ENCODE measurements at places on chromosomes 13 and 19.

- DNase-seq, result peak; percentile 5
These were observed 360.5 kb downstream of the KCNRG start for GRCh38 chr13:50375792-50376191.

DNA sequence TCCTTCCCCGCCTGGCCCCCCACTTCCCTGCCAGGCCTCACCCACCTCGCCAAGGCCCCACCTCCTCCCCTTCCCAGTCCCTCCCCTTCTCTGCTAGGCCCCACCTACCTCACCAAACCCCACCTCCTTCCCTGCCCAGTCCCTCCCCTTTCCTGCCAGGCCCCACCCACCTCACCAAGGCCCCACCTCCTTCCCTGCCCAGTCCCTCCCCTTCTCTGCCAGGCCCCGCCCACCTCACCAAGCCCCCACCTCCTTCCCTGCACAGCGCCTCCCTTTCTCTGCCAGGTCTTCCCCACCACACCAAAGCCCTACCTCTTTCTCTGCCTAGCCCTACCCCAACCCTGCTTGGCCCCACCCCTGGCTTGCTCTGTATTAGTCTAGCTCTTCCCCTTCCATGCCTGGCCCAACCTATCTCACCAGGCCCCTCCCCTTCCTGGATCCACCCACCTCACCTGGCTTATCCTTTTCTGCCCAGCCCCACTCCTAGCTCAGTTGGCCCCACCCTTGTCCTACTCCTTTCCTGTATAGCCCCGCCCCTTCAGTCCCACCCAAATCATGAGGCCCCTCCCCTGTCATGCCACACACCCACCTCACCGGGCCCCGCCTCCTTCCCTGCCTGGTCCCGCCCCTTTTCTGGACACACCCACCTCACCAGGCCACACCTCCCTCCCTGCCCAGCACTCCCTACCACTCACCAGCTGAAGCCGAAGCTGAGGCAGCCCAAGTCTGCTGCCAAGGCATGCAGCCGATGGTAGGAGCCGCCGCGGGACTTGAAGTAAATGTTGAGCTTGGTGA, 16.2 kb downstream of the CERS1 start:
- DNase-seq, result peak; percentile 77

DNA sequence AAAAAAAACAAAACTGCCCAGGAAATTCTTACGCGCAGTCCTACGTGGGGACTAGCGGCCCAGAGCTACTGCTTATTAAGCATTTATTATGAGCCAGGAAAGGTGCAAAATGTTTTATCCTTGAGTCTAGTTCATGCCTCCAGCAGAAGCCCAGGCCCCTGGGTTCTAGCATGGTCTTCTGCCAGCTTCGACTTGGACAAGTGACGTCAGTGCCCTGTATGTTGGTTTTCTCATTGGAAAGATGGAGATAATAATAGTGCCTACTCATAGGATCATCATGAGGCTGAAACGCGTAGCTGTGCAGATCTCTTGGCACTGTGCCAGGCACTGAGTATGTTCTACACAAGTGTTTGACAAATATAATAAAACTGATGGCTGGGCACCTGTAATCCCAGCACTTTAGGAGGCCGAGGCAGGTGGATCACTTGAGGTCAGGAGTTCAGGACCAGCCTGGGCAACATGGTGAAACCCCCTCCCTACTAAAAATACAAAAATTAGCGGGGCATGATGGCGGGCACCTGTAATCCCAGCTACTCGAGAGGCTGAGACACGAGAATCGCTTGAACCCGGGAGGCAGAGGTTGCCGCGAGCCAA, 12.4 kb upstream of the SULT2B1 start:
- peak; percentile 52 for DNase-seq

GRCh38 chr13:107742544-107742943, 472.8 kb downstream of the LIG4 start:
- no peak for DNase-seq

DNA sequence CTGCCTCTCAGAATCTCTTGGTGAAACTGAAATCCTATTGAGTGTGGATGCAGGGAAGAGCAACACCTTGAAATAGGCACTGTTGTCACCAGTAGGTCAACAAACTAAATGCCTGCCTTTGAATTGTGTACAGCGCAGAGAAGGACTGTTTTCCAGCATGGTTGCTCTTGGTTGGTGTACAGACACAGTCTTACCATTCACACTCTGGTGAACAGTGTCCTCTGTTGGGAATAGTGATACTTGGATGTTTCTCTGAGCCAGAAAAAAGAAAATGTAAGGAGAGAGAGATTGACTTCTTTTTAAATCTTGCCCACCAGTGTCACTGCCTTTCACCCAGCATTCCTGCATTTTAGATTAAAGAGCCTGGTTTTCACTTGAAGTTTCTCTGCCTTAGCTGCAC, 179.7 kb downstream of the STK24 start:
- no peak for DNase-seq

- DNase-seq, result no peak
These were observed 25.3 kb upstream of the ZNF14 start for GRCh38 chr19:19758164-19758563.

DNA sequence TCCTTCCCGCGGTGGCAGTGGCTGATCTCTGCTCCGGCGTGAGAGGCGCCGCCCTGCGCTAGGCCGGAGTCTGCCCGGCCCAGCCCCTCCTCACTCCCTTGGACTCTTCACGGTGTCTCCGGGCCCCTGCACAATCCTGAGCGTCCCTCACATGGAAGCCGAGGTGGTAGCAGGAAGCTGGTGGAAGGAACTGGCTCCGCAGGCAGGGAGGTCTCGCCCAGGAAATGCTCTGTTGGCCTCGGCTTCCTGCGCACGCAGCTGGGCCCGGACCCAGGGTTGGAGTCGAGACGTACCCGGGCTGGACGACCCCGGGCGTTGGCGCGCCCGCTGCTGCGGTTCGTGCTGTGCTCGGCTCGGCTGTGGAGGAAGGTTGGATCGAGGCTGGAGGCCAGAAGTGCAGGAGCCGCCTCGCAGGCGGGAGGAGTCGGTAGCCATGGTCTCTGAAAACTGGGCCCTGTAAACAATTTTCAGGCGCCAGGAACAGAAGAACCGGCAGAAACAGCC, 46.3 kb downstream of the ZNF724 start:
- DNase-seq, result no peak

DNA sequence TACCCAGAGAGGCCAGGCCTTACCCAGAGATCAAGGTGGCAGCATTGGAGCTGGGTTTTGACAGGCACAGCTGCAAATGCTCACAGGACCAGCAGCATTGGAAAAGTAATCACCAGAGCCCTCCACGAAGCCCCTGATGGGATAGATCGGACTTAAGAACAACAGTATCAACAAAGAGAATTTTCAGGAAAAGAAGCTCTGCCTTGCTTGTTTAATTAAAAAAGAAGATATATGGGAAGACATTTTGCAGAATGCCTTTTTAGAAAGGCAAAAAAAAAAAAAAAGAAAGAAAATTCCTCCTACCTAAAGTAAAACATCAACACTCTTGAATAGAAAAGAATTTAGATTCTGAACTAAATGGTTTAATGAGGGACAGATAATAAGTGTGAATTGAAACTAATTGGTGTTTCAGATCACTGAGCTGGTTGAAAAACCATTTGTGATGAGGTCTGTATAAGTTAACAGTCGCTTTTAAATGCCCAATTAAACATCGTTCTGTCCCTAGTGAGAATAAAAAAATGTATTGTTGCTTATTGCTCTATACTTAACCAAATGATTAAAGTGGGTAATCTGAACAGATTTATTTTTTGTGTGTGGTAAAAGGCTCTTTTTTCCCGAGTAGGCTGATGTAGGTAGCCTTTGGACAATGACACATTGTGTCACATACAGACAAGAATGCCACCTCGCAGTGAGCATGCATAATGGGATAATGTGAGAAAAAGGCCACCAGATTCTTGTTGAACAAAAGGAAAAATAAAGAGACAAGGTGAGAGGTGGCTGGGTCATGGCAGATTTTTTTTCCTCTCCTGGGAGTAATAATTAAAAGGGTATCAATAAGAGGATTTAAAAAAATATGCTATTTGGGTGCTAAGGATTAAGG, 93.0 kb upstream of the ARGLU1 start:
- no peak for DNase-seq

GRCh38 chr13:33763021-33763420, 54.9 kb upstream of the RFC3 start:
- DNase-seq, result no peak

- peak; percentile 13 for DNase-seq
These were observed 5.0 kb downstream of the ZSCAN5A start for GRCh38 chr19:56309511-56310185.

DNA sequence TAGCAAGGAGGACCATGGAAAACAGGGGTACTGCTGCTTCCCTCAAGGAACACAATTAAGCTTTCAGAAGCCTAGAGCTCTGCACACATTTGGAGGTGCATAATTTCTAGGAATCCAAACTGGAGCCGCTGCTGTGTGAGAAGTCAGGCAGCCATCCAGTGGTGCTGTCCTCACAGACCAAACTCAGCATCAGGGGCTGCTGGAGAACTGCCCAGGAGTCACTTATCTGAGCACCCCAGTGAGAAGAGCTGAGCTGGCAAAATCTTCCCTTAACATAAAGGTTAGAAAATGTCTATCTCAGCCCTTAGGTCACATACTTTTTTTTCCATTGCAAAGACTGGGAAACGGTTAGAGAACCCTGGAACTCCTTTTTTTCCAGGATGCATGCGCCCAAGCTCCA, 72.8 kb downstream of the ATP7B start:
- no peak for DNase-seq

GRCh38 chr13:71801781-71802180, 65.2 kb downstream of the DACH1 start:
- no peak for DNase-seq

GRCh38 chr13:114071410-114071809, 61.0 kb downstream of the RASA3 start:
- DNase-seq, result no peak

DNA sequence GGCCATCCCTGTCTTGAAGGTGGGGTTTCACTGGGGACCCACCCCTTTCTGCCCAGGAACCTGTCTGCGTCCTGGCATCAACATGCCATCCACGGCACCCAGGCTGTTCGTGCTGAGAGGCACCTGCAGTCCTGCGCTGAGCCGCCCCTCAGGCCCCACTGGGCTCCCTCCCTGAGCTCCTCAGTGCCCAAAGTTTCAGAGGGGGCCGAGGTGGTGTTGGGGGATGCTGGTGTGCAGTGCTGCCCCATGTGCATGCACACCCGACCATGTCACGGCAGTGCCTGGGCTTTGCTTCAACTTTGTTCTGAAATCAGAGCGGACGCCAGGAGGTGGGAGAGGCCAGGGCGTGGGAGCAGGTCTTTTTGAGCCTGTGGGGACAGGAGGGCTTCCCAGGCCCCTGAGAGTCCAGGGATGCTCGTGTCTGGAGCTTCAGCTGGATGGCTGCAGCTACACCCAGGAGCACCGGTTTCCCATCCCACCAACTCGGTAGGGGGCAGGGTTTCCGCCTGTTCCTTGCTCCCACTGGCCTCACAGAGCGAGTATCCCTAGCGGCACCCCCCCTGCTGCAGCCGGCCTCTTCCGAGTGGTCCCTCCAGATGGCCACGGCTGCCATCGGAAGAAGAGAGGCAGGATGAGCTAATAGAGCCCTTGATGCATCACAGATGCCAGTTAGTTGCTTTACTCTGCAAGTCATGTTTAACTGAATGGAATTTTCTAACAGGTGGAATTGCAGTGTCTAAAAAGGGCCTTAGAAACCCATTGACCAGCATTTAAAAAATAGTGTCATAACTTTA, 44.0 kb downstream of the WDFY2 start:
- DNase-seq, result no peak

- DNase-seq, result no peak
These were observed 44.9 kb upstream of the F7 start for GRCh38 chr13:113060557-113061270.

- no peak for DNase-seq
These were observed 5.3 kb upstream of the GPR183 start for GRCh38 chr13:99312493-99312883.

- DNase-seq, result no peak
These were observed 102.0 kb downstream of the FOXO1 start for GRCh38 chr13:40564342-40565001.

- DNase-seq, result no peak
These were observed 577.9 kb downstream of the LMO7 start for GRCh38 chr13:76214001-76214400.

DNA sequence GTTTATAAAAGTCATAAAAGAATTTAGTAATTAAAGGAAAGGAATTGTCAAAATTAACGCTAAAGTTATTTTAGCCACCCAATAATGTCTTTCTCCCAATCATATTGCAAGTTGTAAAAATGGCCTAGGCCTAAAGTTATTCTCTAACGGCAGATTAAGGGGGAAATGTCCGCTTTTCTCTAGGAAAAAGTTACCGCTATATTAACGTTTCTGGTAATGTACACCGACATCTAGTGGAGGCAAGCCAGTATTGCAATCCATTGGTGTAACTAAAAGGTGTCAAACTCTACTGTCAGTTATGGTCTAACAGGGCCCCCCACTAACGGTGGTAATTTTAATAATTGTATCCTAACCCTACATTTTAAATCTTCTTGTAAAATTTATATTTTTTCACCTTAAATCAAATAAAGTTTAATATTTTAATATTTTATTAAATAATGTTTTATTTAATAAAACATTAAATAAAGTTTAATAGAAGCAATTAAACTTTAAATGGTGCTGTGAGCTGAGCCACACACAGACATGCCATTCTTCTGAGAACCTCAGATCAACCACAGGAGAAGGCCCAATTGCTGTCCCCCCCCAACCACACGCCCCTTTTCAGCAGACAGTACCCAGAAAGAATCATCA, 35.9 kb upstream of the ZSCAN5A start:
- peak; percentile 50 for DNase-seq

DNA sequence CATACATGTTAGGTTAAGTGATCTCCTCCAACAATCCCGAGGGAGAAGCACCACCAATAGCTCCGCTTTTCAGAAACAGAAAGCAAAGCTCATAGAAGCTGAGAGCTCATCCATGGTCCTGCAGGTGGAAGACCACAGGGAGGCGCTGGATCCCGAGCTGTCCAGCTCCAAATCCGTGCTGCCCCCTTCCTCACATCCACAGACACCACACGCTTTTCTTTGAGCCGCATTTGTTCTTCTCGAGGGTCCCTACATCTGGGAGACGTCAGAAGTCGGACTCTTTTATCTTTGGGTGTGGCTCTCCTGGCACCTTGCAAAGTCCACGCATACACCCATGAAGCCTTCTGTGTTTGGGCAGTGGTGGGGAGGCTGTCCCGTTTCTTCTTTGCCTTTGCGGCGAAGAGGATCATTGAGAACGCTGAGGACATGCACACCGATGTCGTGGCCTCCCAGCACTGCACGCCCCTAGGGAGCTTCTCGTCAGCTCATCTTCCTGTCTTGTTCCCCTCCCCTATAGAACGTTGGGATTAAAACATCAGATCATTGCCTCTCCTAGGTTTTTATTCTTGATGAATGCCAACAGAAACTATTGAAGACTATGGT, 184.8 kb downstream of the TEX29 start:
- DNase-seq, result peak; percentile 15

DNA sequence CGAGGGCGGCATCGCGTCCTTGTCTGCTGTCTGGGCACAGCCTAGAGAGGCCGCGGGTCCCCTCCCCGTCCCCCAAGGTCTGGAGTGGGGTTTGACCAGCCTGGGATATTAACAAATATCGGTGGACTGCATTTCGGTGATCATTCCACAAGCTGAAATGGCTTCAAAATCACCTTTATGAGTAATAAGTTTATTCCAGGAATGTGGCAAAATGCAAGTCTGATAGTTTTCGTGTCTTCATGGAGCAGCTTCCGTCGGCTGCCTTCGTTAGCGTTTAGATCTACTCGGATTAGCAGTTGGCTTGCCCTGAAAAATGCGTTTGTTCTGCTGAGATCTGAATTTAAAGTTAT, 1.1 kb upstream of the GJA3 start:
- no peak for DNase-seq

GRCh38 chr13:92804346-92804745, 422.3 kb upstream of the GPC6 start:
- no peak for DNase-seq

GRCh38 chr19:39413272-39413910, 922 bp downstream of the PLEKHG2 start:
- peak; percentile 47 for DNase-seq

- no peak for DNase-seq
These were observed 29.9 kb downstream of the UCHL3 start for GRCh38 chr13:75579529-75579928.

Data from SW480 (cell line).